Fibroblast of villous mesenchyme (primary cell): ENCODE measurements at places on chromosomes 11 and 22. TPM values are rescaled to one million over a fixed set of nuclear protein-coding genes. Genes with fewer than 3 reads are reported as not detected.

Gene CHRM1
- not detected in 2 replicates for total RNA-seq

Gene DDIAS
- 1.9 and 5.6 TPM in 2 replicates for total RNA-seq

Gene CRYBB3
- not detected in 2 replicates for total RNA-seq

Gene RIC3
- under 0.01 TPM in 1 of 2 replicates, not detected in the other for total RNA-seq

Gene CD3D
- not detected in 2 replicates for total RNA-seq

Gene ZW10
- total RNA-seq: 18.0 and 23.7 TPM in 2 replicates

Gene DENND5A
- 152 and 158 TPM in 2 replicates for total RNA-seq

Gene MRGPRF
- 52.8 and 61.3 TPM in 2 replicates for total RNA-seq

Gene PIH1D2
- total RNA-seq: 1.3 and 2.6 TPM in 2 replicates

Gene MS4A15
- not detected in 2 replicates for total RNA-seq

Gene NLRX1
- total RNA-seq: 16.4 and 17.7 TPM in 2 replicates

Gene LINC01488
- not detected in 2 replicates for total RNA-seq

Gene C11orf24
- 50.1 and 64.4 TPM in 2 replicates for total RNA-seq

Gene OR10D3
- not detected in 2 replicates for total RNA-seq
